Right forelimb (tissue), 1 donor: ENCODE measurements at places on chromosomes 12 and 14.

- DNase-seq: no peak
Observed at GRCh38 chr14:65065719-65066118, 36.6 kb downstream of the MAX start.

DNA sequence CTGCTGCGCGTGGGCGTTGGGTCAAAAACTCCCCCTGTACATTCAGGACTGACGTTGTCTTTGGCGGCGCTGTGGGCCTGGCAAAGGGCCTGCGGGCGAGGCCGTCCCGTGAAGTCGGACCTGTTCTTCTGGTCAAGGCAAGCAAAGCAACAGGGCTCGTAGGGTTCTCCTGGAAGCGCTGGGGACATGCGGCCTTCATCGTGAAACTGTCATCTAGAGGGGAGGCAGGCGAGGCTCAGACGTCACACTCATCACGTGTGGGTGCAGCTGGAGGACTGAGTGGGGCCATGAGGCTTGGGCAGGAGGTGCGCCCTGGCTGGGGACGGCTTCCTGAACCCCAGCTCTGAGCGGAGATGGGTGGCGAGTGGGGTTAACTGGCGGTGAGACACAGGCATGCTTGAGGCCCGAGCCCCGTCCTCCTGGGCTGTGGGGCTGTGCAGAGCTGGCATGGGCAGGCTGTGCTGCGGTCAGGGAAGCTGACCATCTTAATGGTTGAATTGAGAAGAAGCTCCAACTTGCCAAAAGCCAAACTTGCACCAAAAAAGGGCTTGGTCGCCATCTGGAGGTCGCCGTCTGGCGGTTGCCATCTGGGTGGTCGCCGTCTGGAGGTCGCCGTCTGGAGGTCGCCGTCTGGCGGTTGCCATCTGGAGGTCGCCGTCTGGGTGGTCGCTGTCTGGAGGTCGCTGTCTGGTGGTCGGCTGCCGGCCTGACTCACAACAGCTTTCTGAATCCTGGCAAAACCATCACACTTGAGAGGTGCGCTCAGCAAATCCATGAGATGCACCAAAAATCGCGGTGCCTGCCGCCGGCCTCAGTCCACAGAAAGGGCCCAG lies 66.2 kb downstream of the NOC4L start:
- DNase-seq: no peak

DNA sequence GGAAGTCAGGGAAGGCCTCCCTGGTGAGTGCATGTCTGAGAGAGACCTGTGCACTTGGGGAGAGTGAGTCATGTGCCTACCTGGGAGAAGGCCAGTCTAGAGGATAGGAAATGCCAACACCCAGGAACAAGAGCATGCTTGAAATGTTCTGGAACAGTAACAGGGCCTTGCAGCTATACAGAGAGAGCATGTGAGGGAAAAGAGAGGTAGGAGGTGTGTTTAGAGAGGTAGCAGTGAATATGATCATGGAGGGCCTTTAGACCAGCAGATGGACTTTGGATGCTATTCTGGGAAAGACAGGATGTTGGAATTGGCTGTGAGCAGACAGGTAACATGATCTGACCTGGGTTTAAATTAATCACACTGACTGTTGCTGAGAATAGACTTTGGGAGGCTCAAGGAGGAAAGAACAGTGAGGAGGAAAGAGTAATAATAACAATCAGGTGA lies 1143.6 kb downstream of the FLRT2 start:
- DNase-seq: no peak

GRCh38 chr12:23756416-23756815 lies 193.1 kb downstream of the SOX5 start:
- no peak for DNase-seq

- peak; percentile 37 for DNase-seq
Observed at GRCh38 chr12:52531566-52532300, 11.5 kb upstream of the KRT5 start.

- DNase-seq: no peak
Observed at GRCh38 chr12:89083491-89083890, 268.8 kb downstream of the DUSP6 start.

GRCh38 chr12:5138256-5138655 lies 94.6 kb downstream of the KCNA5 start:
- DNase-seq: no peak

DNA sequence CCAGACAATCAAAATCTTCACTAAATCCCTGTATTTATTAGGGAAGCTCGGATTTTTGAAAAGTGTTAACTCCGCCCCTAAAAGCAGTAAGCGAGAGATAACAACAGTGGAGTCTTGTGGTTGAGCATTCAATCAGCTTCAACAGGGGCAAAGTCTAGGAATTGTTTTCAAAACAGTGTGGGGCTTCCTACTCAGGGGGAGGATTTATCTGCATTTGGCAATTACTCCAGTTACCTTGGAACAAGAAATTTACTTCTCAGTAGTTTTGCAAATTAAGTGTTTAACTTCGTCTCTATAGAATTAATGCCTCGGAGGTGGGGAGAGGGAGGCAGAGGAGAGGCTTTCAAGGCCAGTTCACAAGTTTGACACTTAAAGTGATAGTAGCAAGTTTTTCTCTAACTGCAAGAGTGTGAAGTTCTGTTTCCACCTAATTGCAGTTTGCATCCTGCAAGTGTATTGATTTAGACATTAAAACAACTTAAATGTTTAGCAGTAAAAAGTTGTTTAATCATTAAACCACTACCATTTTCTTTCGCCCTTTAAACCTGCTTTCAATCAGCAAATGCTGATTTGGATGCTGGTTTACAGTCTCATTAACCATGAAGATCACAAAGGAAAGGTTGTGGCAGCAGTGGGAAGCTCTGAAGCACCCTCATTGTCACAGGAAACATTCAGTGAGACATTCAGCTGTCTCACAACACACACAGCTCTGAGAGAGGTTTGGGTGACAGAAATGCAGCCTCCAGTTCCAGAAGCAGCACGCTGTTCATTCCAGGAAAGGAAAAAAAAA lies 102.0 kb downstream of the HMGA2 start:
- DNase-seq: no peak

GRCh38 chr12:49818241-49818895 lies 9.8 kb downstream of the NCKAP5L start:
- DNase-seq: no peak

DNA sequence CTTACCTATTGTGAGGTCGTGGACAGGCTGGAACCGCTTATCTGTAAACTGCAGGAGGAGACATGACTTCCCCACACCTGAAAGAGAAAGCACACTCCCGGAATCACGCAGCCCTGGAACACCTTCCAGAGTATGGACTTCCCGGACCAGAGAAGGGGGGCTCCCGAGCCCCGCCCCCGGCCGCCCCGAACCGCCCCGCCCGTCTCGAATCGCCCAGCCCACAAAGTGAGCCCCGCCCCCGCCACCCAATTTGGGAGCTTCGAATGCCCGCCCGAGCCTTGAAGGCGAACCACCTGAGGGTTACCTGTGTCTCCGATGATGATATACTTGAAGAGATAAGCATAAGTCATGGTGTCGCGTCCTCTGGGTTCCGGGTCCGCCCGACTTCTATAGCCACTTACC lies 235 bp downstream of the RAB2B start:
- DNase-seq: peak; percentile 90

DNA sequence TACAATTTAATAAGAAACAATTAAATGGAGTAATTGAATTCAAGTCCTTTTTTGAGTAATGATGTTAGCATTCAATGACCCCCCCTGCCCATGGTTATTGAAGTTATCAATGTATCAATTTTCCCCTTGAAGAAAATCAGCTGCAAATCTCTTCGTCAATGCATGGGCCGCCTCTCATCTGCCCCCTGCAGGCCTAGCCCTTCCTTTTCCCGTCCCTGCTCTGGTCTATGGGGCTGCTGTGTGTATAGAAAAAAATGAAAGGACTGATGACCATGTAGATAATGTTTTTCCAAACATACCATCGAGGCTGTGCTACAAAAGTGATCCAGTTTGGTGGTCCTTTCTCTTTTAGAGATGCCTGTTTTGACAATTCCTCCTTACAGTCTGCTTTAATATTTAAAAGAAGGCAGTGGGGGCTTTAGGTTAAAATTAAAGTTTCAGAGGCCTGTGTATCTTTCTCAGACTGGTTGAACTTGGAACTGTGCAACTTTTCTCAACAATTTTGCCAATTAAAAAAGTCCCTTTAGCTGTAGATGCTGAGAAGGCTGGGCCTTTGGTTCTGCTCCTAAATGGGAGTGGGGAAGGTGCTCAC lies 98.4 kb downstream of the APAF1 start:
- no peak for DNase-seq

DNA sequence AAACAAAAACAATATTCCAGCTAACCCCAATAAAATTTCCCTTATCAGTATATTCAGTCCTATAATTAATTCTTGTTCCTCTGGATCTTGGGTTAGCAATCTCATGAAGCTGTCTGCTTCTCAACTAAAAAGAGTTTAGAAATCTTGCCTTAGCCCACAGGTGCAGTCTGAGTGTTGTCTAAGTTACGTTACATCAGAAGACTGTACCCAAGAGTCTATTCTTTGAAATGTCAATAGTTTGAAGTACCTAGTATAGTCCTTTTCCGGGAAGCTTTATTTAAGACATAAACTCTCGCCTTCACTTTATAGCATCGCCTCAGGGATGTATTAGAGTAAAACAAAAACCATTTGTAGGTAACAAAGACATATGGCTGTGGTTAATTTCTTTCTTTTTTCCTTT lies 465.1 kb downstream of the FUT8 start:
- DNase-seq: no peak

DNA sequence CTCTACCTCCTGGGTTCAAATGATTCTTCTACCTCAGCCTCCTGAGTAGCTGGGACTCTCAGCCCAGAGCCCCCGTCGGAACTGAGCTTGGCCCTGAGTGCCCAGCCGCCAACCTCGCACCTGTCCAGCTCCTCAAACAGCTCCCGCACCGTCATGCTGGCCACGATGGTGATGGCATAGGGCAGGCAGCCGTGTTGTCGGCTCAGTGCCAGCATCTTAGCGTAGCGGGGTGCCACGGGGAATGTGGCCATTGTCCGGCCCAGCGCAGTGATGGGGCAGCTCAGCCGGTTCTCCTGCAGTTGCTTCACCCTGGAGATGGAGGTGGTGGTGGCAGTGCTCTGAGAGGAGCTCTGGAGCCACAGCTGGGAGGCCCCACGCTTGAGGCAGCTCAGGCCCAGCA lies 32.4 kb downstream of the DHX37 start:
- no peak for DNase-seq

DNA sequence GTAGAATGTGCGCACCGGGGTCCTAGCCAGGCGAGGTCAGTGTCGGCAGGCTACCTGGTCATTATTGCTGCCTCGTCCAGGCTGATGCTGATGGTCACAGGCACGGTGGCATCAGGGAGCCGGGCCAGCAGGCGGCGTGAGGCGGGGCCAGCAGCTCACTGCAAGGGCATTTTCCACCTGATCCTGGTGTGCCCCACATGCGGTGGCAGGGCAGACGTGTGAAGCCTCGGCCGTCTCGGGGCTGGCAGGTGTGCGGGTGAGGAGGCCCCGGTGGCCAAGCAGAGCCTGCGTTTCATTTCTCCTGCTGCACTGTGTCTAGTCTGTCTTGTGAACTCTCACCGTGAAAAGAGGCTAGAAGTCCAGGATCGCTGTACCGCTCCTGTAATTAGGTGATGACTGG lies 12.0 kb upstream of the AMN start:
- no peak for DNase-seq

GRCh38 chr12:106093246-106093645 lies 45.5 kb downstream of the NUAK1 start:
- DNase-seq: no peak

DNA sequence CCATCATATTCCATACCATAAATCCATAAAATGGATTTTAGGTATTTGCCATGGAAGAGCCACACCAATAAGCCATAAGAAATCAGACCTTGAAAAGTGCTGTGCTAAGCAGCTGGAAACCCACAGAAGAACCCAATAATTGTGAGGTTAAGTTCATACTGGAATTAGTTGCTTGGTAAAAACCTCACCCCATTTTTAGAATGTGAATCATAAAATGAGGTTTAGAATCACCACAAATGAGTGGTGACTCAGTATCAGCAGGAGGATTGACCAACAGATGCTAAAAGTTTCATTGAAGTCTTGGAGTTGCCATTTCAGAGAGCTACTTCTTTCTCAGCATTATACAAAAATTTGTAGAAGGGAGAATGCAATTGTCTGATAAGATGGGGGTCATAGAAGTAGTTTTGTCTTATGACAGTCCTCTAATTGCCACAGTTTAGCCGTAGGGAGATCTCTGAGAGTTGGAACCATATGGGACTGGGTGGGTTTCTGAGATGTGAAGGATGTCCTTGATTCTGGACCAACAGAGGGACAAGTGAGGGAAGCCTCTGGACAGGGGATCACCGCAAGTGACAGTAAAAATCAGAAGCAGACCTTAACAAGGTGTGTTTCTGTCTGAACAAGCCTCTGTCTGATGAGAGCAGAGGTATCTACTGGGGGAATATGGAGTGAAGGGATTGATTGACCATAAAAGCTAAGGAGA lies 1.4 kb upstream of the STON2 start:
- DNase-seq: no peak

DNA sequence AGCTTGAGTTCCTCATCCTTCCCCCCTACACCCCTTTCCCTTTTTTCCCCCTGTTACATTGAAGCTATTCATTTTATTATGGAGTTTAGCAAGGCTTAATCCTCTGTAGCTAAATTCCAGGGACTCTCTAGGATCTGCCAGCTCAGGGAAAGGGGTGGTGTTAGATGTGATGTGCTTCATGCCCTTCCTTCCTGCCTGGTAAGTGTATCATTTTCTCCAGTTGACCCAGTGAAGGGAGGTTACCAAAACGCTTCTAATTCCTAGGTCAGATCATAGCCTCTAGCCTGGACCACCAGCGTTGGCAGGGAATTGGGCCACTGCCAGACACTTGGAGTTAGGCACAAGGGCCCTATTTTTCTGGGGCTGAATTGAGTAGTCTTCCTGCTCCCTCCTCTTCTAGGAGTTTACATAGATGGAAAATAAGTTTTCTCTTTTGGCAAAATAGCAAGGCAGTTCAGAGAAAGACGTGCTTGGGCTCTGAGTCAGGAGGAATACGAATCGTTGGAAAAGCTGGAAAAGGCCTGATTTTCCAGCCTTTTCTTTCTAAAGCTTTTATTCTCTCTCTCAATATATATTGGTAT lies 88.3 kb downstream of the NPAS3 start:
- DNase-seq: peak; percentile 77
